EH (cell line): ENCODE measurements at places on chromosomes 11 and 22.
A peak's percentile ranks its signal among the peaks of the same experiment; 100 is the strongest.

GRCh38 chr11:120814531-120815318, 209.2 kb upstream of the TBCEL start:
- no peak for DNase-seq

- DNase-seq: no peak
These were observed 2.7 kb downstream of the BCL2L13 start for GRCh38 chr22:17641269-17641668.

GRCh38 chr11:57368845-57369232, 12.1 kb downstream of the PRG3 start:
- no peak for DNase-seq

GRCh38 chr11:64120951-64121569, 44.9 kb downstream of the MACROD1 start:
- peak; percentile 61 for DNase-seq

DNA sequence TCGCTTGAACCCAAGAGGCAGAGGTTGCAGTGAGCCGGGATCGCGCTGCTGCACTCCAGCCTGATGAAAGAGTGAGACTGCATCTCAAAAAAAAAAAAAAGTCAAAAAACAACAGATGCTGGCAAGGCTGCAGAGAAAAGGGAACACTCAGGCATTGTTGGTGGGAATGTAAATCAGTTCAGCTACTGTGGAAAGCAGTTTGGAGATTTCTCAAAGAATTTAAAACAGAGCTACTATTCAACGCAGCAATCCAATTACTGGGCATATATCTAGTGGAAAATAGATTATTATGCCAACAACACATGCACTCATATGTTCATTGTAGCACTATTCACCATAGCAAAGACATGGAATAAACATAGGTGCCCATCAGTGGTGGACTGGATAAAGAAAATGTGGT, 89.7 kb downstream of the EFCAB6 start:
- no peak for DNase-seq

GRCh38 chr11:2198621-2199365, 27.2 kb upstream of the TH start:
- DNase-seq: no peak

GRCh38 chr22:42437488-42438292, 5.5 kb upstream of the NFAM1 start:
- peak; percentile 58 for DNase-seq

- no peak for DNase-seq
These were observed 49.8 kb upstream of the SPATA19 start for GRCh38 chr11:133895061-133895479.

- no peak for DNase-seq
These were observed 110.9 kb upstream of the GRK3 start for GRCh38 chr22:25453557-25453956.

DNA sequence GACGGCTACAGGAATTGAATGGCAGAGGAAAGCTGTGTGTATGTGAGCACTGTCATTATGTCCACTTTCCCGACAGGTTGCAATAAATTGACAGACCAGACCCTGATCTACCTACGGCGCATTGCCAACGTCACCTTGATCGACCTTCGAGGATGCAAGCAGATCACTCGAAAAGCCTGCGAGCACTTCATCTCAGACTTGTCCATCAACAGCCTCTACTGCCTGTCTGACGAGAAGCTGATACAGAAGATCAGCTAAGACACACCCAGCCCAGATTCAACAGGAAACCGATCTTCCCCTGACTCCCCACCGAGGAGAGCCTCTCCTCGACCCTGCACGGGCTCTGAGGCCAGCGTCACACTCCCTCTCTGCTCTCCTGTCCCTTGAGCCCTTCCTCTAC, 11.5 kb upstream of the GRK2 start:
- DNase-seq: no peak

DNA sequence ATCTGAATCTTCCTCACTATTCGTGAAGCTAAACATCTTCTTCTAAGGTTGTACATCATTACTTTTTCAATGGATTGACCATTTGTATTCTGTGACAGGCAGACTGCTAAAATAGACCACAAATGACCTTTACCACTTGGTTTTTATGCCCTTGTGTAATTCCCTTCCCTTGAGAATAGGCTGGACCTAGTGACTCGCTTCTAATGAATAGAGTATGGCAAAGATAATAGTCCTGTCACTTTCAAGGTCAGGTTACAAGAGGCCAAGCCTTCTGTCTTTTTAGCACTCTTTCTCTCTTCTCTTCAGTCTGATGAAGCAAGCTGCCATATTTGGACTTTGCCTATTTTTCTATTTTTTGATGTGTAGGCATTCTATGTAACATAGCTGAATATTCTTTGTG, 492.9 kb downstream of the SOX6 start:
- no peak for DNase-seq

DNA sequence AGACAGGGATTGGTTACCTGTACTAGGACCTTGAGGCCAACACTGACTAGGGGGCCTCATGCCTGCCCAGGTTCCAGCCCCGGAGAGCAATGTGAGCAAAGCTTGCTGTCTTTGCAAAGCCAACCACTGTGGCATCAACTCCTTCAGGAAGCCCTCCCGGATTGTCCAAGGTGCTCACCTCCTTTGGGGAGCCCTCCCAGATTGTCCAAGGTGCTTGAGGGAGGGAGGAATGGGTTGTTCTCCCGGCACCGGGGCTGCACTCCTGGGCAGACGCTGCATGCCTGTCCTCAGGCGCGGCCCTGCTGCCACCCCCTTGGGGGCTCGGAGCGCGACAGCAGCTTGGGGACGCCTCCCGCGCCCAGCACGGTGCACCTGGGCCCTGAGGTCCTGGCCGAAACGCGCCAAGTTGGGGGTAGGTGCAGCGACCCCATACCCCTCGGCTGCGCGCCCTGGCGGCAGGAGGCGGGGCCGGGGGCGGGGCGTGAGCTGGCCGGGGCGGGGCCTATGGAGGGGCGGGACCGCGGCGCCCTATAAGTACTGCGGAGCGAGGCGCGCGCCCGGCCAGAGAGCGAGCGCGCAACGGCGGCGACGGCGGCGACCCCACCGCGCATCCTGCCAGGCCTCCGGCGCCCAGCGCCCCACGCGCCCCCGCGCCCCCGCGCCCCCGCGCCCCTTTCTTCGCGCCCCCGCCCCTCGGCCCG, at the start of gene CD81:
Gene CD81, plus strand, starts transcription at position 560 of the 701 bp plus-strand sequence. CDS start 240 bp downstream, outside the sequence.
- DNase-seq: peak; percentile 47

GRCh38 chr11:95093548-95093947, 3.9 kb downstream of the ENDOD1 start:
- DNase-seq: no peak

DNA sequence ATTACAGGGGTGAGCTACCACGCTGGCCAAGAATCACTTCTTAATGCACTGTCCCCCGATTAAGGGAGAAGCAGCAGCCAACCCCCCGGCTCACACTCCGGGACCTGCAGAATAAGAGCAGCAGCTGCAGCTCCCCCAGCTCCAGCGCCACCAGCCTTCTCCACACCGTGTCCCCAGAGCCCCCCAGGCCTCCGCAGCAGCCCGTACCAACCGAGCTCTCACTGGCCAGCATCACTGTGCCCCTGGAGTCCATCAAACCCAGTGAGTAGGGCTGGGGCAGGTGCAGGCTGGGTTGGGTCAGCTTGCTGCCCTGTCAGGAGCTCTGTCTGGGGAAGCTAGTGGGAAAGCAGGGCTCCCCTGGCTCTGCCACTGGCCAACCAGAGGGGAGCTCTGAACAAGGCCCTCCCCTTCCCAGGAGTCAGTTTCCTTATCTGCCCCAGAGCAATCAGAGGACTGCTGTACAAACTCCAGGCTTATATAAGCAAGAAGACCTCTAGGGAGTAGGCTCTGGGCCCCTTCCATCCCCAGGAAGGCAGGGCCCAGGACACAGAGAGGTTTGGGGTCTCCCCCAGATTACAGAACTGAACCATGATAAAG, 8.5 kb upstream of the SH3BP1 start:
- DNase-seq: no peak

GRCh38 chr22:19038728-19039447, 83.3 kb downstream of the DGCR2 start:
- no peak for DNase-seq

DNA sequence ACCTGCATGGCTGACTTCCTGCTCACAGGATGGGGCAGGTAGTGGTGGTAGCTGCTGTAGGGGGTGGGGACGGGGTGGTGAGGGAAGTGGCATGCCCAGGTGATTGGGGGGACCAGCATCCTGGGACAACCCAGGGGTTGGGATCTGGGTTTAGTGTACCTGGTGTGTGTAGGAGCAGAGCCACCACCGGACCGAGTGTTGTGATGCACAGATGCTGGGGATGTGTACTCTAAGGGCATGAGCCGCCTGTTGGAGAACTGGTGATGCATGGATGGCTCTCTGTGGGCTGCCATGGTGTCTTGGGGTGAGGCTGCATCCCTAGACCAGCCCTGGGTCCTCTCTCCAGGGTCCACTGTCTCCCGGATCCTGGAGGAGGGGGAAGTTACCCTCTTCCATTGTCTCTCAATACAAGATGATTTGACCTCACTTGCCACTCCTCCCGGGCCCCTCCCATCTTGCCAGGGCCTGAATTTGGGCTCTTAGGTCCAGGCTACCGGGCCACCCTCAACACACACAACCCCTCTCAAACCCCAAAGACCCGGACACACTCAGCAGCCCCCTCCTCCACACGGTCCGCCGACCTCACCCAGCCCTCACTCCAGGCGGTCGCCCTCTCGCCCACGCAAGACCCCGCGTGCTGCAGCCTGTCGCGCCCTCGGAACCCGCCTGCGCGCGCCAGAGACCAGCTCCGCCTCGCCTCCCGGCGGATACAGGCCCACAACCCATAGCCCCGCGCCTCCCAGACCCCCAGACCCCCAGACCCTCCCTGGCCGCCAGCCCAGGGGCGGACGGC, 619 bp downstream of the LRRC75B start:
- DNase-seq: peak; percentile 14

DNA sequence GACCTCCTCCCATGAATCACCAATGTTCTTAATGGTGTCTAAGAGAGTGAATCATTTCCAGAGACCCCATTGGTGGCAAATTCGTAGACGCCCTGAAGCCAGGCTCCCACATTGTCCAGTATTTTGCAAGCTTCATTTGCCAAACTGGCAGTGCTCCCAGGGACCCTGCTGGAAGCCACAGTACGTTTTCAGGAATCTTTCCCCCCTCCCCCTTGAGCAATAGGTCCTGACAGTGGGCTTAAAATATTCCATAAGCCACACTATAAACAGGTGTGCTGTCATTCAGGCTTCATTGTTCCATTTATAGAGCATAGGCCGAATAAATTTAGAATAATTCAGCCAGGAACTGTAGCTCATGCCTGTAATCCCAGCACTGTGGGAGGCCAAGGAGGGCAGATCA, 125.3 kb downstream of the MORC2 start:
- DNase-seq: peak; percentile 57

DNA sequence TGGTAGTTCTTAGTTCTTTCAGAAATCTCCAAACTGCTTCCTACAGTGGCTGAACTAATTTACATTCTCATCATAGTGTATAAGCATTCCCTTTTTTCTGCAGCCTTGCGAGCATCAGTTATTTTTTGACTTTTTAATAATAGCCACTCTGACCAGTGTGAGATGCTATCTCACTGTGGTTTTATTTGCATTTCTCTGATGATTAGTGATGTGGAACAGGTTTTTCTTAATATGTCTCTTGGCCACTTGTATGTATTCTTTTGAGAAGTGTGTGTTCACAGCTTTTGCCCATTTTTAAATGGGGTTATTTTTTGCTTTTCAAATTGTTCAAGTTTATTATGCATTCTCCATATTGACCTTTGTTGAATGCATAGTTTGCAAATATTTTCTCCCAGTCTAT, 459.3 kb downstream of the NTM start:
- no peak for DNase-seq

GRCh38 chr11:76891793-76892192, 31.1 kb downstream of the ACER3 start:
- DNase-seq: no peak

DNA sequence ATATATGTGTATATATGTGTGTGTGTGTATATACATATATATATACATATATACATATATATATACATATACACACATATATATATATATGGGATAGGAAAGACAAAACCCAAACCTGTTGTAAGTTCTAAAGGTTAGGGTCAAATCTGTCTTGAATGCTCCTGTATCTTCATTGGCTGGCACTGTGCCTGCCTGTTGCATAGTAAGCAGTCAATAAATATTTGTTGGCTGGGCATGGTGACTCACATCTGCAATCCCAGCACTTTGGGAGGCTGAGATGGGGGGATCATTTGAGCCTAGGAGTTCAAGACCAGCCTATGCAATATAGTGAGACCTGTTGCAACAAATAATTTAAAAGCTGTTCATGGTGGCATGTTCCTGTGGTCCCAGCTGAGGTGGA, 205.4 kb downstream of the DBX1 start:
- peak; percentile 33 for DNase-seq

GRCh38 chr11:61068581-61068980, 33.7 kb upstream of the CD5 start:
- DNase-seq: no peak

DNA sequence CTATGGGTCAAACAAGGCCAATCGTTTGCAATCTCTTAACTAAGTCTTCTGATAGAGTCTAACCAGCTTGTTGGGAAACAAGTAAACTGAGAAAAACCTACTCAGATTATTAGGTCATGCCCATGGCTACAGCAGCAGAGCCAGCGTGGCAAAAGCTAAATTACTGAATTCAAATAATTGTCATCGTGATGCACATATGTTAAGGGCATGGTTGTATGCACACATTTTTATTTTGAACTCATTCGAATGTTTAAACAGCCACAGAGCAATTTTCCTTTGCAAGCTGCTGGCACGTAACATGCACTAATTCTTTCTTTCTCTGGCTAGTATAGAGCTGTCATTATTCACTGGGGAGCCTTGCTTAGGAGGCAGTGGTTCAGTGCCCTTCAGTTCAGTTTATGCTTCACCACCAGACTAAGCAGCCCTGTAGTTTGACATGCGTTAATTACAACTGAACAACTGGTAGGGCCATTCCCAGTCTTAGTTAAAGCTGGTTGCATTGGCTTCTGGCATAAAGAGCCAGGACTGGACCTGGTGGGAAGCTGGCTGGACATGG, 396.4 kb downstream of the METTL15 start:
- DNase-seq: no peak

- DNase-seq: no peak
These were observed 135.0 kb upstream of the MTNR1B start for GRCh38 chr11:92834296-92835020.

DNA sequence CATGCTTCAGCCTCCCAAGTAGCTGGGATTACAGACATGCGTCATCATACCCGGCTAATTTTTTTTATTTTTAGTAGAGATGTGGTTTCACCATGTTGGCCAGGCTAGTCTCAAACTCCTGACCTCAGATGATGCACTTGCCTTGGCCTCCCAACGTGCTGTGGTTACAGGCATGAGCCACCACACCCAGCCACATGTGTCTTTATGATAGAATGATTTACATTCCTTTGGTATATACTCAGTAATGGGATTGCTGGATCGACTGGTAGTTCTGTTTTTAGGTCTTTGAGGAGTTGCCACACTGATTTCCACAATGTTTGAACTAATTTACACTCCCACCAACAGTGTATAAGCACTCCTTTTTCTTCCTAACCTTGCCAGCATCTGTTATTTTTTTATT, 276.2 kb downstream of the METTL15 start:
- peak; percentile 99 for DNase-seq
